Ammon's horn (tissue), 1 donor: ENCODE measurements at places on chromosomes 5 and 9.

DNA sequence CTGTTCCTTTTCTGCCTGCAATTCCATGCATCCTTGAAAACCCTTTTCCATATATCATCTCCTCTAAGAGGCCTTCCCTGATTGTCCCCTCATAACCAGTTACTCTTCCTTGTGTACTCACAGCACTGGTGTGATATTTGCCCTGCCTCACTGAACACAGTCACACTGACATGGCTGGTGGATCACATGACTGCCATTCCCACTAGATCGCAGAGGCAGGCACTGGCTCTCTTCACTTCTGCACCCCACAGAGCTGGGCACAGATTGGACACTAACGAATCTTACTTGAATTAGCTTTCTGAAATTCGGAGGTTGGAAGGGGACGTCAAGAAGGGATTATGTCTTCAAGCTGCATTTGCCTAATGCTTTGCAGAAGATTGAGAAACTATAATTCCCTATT, 208.0 kb downstream of the PAPPA start:
- DNase-seq: no peak

GRCh38 chr9:123364241-123364824, 8.3 kb downstream of the CRB2 start:
- DNase-seq: peak; percentile 86

GRCh38 chr5:139453683-139454567, 8.6 kb downstream of the ECSCR start:
- no peak for DNase-seq

- no peak for DNase-seq
These were observed 33.5 kb upstream of the UBAC1 start for GRCh38 chr9:135994501-135995192.

GRCh38 chr5:160260006-160260775, 30.9 kb downstream of the FABP6 start:
- DNase-seq: no peak

GRCh38 chr5:40798012-40798800, at the start of gene PRKAA1:
PRKAA1 (minus strand) TSS chr5:40798374; CDS start chr5:40798189, 185 bp downstream.
- DNase-seq: peak; percentile 95

DNA sequence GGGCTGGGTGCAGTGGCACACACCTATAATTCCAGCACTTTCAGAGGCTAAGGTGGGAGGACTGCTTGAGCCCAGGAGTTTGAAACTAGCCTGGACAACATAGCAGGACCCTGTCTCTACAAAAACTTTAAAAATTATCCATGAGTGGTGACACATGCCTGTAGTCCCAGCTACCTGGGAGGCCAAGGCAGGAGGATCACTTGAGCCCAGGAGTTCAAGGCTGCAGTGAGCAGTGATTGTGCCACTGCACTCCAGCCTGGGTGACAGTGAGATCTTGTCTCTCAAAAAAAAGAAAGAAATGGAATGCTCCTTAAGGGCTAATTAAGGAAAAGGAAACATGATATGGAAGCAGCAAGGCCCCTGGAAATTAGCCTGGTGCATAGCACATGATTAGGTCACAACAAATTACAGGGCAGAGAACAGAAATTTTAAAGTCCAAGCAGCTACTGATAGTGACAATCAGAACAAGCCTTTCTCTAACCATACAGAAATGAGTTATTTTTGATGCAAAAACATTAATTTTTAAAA, 19.5 kb downstream of the ANKH start:
- DNase-seq: no peak

DNA sequence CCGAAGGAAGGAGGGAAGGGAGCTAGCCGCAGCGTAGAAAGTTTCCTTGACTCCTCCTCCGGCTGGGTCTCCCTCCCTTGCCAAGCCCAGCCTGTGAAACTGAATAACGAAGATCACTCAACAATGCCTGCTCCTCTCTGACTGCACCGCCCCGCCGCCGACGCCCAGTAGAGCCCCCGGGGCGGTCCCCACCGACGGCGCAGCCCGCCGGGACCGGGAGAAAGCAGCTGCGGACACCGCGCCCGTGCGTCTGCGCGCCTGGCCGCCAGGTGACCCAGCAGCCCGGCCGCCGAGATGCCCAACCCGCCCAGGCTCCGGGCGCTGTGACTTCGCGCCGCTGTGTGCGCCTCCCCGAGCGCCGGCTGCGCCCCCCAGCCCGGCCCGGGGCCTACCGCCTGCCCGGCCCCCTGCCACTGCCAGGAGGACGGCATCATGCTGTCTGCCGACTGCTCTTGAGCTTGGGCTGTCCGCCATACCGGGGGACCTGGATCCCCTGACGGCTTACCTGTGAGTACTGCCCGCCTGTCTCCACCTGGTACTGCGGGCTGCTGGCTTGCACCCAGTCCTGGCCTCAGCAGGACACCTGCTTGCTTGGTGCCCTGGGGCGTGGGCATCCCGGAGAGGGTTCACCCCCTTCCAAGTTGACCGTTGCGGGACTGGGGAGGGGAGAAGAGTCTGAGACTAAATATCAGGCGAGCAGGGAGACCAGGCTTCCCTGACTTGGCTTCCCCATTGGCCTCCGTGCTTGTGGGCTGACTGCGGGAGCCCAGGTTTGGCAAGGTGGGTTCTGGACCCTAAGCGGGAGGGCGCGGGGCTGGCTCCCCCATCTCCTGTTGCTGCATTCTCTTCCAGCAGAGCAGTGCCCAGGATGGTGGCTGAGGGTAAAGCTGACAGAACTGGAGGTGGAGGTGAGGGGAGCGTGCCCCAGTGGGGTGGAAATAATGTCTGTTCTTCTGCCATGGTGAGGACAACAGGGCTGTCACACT, 26.2 kb upstream of the SPTLC1 start:
- DNase-seq: no peak

DNA sequence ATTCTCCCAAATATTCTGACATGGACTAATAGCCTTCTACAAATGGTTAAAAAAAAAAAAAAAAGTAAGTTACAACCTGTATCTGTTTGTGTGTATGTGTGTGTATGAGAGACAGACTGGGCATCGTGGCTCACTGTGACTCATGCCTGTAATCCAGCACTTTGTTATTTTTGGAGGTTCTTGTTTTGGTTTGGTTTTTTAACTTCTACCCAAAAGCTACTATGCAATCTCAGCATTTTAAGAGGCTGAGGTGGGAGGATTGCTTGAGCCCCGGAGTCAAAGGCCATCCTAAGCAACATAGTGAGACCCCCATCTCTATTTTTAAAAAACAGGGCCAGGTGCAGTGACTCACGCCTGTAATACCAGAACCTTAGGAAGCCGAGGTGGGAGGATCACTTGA, 17.6 kb upstream of the HAVCR1 start:
- peak; percentile 49 for DNase-seq

- peak; percentile 13 for DNase-seq
These were observed 319.0 kb downstream of the BRINP1 start for GRCh38 chr9:119050281-119050680.

DNA sequence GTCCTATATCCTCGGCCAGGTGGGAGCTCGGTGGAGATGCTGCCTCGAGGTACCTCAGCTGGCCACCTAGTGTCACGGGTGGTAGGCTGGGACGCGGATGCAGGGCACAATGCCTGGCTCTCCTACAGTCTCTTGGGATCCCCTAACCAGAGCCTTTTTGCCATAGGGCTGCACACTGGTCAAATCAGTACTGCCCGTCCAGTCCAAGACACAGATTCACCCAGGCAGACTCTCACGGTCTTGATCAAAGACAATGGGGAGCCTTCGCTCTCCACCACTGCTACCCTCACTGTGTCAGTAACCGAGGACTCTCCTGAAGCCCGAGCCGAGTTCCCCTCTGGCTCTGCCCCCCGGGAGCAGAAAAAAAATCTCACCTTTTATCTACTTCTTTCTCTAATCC, 2.0 kb downstream of the PCDHGC3 start:
- no peak for DNase-seq

DNA sequence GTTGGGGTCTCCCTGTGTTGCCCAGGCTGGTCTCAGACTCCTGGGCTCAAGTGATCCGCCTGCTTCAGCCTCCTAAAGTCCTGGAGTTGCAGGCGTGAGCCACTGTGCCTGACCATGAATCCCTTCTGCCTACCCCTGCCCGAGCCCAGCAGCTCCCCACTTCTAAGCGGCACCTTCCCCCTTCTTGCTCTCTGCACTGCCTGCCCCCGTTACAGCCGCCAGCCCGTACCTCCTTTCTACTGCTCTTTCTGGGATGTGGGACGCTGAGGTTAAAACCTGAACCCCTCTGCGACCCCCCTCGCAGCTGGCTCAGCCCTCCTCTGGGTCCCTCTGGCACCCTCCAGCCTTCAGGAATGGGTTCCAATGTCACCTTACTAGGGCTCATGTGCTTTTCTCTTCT, 249.6 kb downstream of the PBX3 start:
- no peak for DNase-seq

- DNase-seq: peak; percentile 23
These were observed 105.8 kb downstream of the GDA start for GRCh38 chr9:72254901-72255545.

DNA sequence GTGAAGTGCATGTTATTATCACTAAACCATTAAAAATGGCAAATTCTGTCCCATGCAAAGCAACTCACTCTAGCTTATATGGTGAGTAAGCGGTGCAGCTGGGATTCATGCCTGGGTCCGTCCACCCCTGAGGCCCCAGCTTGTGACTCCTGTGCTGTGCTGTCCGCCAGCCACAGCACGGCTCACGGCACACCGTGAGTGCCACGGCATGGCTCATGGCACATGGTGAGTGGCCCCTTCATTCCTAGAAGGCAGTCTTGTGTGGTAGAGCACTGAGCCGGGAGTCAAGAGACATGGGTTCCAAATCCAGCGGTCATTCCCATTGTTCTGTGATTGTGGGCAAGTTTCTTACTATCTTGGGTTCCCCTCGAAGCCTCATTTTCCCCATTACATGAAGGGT, 18.8 kb downstream of the RGS3 start:
- DNase-seq: no peak

- no peak for DNase-seq
These were observed 150.1 kb downstream of the MEF2C start for GRCh38 chr5:88732862-88733261.

DNA sequence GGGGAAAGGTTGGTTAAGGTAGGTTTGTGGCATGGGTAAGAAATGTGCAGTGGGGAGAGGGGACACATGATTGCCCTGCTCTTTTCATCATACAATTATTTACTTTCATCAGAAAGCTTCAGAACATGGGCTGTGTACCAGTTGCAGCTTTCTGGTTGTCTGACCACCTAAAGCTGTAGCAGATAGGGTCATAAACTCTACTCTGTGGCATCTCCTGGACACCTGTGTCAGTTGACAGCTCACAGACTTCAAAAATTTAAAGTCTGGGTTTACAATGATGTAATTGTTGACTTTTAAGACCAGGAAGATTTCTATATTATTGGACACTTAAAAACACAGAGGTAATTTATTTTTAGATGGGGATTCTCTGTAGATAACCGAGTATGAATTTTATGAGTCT, 222.7 kb upstream of the PRR16 start:
- no peak for DNase-seq

- peak; percentile 59 for DNase-seq
These were observed 732 bp downstream of the PRKAA1 start for GRCh38 chr5:40797273-40798011.
